CD4-positive, alpha-beta T cell treated with Interleukin-4 for 1 hour (primary cell): ENCODE measurements at places on chromosomes 3 and 15.

DNA sequence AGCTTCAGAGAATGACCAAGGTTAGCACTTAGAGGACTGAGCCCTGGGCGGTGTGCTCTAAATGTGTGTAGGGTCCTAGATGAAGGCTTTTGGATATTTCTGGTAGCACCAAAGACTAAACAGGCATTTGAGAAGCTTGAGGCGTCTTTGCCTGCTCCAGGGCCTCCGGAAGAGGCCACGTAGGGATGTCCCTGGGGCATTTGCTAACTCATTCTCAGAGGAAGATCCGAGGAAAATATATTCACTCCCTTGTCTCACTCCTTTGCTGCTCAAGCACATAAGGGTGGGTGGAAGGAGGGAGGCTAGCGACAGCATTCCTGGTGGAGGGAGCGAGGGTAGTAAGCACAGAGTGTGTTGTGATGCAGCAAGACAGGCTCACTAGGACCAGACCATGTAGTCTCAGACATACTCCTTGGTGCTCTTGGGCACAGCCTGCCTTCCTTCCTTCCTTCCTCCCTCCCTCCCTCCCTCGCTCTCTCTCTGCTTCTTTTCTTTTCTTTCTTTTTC is 38.5 kb upstream of the XCR1 start:
- DNase-seq: no peak

DNA sequence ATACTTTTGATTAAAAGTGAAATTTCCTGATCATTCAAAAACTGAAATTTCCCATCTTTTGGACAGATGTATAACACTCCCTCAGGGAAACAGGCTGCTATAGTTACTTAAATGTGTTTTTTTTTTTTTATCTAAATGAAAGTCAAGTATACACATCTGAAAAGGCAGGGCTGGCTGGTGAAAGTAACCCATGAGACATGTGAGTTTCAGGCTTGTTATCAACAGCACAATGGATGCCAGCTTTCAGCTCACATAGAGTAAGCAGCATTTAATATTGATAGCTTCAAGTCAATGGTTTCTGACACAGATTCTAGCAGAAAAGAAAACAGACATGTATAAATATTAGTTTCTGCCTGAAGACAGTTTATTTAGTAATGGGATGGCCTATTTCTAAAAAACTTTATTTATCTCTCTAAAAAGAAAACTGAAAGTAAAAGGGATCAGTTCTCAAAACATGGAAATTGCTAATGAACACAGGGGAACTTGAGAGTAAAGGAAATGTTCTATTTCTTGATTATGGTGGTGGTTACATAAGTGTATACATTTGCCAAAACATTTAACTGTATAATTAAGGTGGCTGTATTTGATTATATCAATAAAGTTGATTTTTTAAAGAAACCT is 89.7 kb upstream of the CMC1 start:
- no peak for DNase-seq

DNA sequence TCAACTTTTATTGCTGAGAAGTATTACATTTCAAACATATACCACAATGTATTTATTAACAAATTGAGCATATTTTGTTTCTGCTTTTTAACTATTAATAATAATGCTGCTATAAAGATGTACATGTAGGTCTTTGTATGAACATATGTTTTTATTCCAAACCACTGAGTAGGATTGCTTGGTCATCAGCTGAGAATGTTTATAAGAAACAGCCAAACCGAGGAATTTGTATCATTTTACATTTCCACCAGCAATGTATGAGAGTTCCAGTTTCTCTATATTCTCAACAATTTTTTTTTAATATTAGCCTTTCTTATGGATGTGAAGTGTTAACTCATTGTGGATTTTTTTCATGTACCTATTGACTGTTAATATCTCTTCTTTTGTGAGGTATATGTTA is 119.5 kb upstream of the MDFIC2 start:
- DNase-seq: no peak

- DNase-seq: no peak
Observed at GRCh38 chr3:10992017-10992942, at the start of gene SLC6A1. Gene SLC6A1 (plus strand): TSS chr3:10992748. CDS start chr3:11017212, 24,464 bp downstream.
